ENCODE measurements at places on chromosomes 2 and 18. TPM values are rescaled to one million over a fixed set of nuclear protein-coding genes. Genes with fewer than 3 reads are reported as not detected.

INO80C gene
- 18.9 TPM for total RNA-seq

DNA sequence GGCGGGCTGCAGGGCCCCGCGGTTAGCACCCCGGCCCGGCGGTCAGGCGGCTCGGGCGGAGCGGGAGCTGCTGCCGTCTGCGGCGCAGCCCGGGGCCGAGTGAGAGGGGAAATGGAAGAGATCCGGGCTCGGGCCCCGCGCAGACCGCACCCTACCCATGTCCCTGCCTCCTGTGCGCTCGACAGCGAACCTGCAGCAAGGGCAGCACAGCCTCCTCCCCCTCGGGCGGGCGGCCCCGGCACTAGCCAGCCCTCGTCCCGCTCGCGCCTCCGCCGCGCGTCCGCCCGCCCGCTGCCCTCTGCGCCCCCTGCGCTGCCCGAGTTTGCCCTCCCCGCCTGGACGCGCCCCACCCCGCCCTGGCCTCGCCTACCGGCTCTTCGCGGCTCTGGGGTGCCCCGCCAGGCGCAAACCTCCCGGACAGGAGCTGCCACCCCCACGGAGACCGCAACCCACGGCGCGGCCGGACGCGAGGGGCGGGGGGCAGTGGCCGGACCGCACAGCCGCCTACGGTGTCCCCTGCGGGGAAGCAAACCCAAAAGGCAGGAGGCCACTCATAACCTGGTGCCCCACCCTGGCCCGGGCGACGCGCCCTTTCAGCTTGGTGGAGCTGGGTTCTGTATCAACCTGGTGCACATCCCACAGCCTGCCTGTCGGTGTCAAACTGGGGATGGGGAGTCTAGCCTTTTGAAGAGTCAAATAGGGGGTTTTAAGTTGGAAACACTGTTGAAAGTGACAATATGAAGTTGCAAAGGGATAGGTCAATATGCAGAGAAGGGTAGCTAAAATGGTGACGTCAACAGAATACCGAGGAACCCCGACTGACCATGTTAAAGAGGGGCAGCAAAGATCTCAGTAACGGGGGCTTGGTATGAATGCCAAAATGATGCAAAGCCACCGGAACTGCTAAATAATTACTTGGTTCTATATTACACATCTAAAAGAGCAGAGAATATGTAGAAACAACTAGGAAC lies at the start of gene IHH:
IHH (minus strand) TSS at position 101 of the 971 bp plus-strand sequence. CDS start 454 bp downstream, outside the sequence.
- no peaks in the 10 kb centered on the region for H3K36me3 ChIP-seq
- no peak within 1 kb of the TSS for H3K27ac ChIP-seq
- peaks cover 16% of the 10 kb centered on the region for H3K4me1 ChIP-seq
- peak; percentile 16 for DNase-seq
- no peak within 1 kb of the TSS for H3K4me3 ChIP-seq

DNA sequence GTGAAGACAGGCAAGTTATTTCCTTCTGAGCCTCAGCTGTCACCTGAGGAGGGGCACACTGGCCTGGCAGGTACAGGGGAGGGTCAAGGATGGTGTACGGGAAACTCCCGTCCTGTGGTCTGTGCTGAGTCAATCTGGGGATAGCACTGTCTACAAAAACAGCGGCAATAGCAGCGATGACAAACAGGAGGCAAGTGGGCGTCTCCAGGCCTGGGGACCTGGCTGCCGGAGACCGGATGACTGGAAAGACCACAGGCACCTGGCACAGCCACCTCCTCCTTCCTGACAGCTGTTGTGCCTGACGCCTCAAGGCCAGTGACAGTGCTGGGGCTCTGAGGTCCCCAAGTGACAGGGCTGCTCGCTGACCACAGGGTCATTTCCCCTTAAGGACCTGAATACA lies 202.1 kb upstream of the HS6ST1 start:
- H3K27ac ChIP-seq, result peak overlapping the region; percentile 25
- H3K36me3 ChIP-seq, result no peaks in the 10 kb centered on the region
- DNase-seq, result peak; percentile 39
- H3K4me3 ChIP-seq, result no peak overlapping the region
- peaks cover 4% of the 10 kb centered on the region for H3K27me3 ChIP-seq
- H3K4me1 ChIP-seq, result peaks cover 11% of the 10 kb centered on the region

DNA sequence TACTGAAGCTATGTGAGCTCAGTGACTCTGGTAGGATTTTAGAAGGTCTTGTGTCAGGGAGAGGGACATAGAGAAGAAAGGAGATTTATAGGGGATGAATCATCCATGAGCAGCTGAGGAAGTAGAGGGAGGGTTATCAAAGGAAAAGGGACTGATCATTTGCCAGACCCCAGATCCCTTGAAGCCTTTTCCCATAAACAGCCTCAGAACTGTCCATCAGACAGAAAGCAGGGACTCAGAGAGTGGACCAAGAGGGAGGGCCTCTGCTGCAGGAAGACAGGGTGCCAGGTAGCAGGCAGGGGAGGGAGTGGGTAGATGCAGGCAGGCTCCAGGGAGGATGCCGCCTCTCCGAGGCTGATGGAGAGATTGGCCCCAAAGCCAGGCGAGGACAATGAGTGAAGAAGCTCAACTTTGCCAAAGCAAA lies 133.9 kb downstream of the TNS1 start:
- no peak for DNase-seq
- H3K27me3 ChIP-seq, result no peaks in the 10 kb centered on the region
- no peak overlapping the region for H3K27ac ChIP-seq
- no peaks in the 10 kb centered on the region for H3K36me3 ChIP-seq
- H3K4me1 ChIP-seq, result no peaks in the 10 kb centered on the region

BOLL gene
- not detected for total RNA-seq

DNA sequence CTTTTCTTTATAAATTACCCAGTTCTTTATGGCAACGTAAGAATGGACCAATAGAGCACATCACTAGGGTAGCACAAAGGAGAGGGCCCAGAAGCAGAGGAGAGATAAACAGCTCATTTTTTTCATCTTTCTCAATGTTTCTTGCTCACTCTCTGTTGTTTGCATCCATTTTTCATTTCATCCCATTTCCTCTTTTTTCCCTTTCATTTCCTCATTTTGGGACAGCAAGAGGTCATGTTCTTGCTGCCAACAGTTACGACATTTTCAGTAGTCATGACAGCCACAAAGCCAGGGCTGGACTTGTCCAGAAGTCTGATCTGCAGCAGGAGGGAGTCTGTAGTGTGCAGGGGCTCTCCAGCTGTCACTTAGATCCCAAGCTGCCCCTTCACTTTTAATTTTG lies 52.7 kb upstream of the CYP1B1 start:
- DNase-seq, result no peak
- no peak overlapping the region for H3K27ac ChIP-seq
- H3K4me3 ChIP-seq, result no peak overlapping the region
- peaks cover 8% of the 10 kb centered on the region for H3K36me3 ChIP-seq
- H3K4me1 ChIP-seq, result no peaks in the 10 kb centered on the region

DNA sequence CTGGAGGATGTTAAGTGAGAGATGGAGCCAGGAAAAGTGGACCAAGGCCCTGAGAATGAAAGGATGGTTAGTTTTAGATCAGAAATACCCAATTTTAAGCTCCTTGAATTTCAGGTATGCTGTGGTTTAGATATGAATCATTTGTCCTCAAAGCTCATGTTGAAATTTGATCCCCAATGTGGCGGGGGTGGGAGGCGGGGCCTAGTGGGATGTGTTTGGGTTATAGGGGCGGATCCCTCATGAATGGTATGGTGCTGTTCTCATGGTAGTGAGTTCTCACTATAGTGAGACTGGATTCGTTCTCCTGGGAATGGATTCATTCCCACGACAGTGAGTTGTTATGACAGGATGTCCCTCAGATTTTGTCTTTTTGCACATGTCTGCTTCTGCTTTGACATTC lies 11.4 kb downstream of the MYO5B start:
- no peak overlapping the region for H3K4me3 ChIP-seq
- no peaks in the 10 kb centered on the region for H3K4me1 ChIP-seq

- H3K27ac ChIP-seq, result peak overlapping the region; percentile 31
- DNase-seq, result no peak
- H3K4me1 ChIP-seq, result peaks cover 13% of the 10 kb centered on the region
- peaks cover 38% of the 10 kb centered on the region for H3K36me3 ChIP-seq
- no peaks in the 10 kb centered on the region for H3K27me3 ChIP-seq
These were observed 47.2 kb downstream of the VIL1 start for GRCh38 chr2:218465987-218466633.

SRSF7 gene
- 225 TPM for total RNA-seq

GRCh38 chr2:95185973-95186372 lies 20.4 kb downstream of the ZNF2 start:
- H3K27me3 ChIP-seq, result peaks cover 8% of the 10 kb centered on the region
- H3K4me3 ChIP-seq, result no peak overlapping the region
- DNase-seq, result no peak
- peaks cover 27% of the 10 kb centered on the region for H3K36me3 ChIP-seq

METTL5 gene
- total RNA-seq, result 53.3 TPM

PPP1R1C gene
- total RNA-seq, result not detected

GRCh38 chr2:30209227-30209626 lies 22.1 kb upstream of the LBH start:
- peak overlapping the region; percentile 68 for H3K27ac ChIP-seq
- H3K4me3 ChIP-seq, result no peak overlapping the region
- peaks cover 3% of the 10 kb centered on the region for H3K27me3 ChIP-seq
- H3K4me1 ChIP-seq, result peaks cover 20% of the 10 kb centered on the region
- H3K36me3 ChIP-seq, result no peaks in the 10 kb centered on the region

DNA sequence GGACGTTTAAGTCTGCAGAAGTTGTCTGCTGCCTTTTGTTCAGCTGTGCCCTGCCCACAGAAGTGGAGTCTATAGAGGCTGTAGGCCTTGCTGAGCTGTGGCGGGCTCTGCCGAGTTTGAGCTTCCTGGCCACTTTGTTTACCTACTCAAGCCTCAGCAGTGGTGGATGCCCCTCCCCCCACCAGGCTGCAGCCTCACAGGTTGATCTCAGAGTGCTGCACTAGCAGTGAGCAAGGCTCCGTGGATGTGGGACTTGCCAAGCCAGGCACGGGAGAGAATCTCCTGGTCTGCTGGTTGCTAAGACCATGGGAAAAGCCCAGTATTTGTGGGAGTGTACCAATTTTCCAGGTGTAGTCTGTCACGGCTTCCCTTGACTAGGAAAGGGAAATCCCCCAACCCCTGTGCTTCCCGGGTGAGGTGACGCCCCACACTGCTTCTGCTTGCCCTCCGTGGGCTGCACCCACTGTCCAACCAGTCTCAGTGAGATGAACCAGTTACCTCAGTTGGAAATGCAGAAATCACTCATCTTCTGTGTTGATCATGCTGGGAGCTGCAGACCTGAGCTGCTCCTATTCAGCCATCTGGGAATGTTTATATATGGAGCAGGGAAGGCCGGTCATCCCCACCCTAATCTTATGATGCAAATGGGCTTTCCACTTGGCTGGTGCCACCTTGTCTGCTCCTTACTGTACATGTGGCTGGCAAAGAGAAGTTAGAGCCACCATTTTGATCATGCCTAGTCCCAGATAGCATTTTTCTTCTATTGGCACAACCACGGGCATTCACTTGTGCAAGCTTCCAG lies 156.9 kb upstream of the ITGA6 start:
- no peaks in the 10 kb centered on the region for H3K36me3 ChIP-seq
- peaks cover 17% of the 10 kb centered on the region for H3K4me1 ChIP-seq
- H3K27me3 ChIP-seq, result peaks cover 23% of the 10 kb centered on the region
- peak overlapping the region; percentile 43 for H3K27ac ChIP-seq
- no peak overlapping the region for H3K4me3 ChIP-seq

KIF1A gene
- total RNA-seq, result 0.37 TPM

DNA sequence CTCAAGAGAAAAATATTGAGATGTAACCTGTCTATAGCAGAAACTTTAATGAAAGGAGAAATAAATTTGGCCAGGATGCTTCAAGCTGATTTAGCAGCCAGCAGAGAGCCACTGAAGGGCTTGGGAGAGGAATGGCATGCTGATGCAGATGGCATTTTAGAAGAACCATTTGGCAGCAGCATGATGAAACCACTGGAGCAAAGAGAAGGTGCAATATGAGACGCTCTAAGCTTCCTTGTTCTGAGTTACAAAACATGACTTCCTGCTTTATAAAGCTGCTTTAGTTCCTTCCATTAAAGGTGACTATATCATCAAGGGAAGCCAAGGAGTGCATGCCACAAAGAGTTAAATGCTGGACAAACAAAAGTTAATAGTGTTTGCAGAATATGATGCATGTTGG lies 189.7 kb downstream of the PID1 start:
- DNase-seq, result no peak
- no peaks in the 10 kb centered on the region for H3K27me3 ChIP-seq
- no peaks in the 10 kb centered on the region for H3K4me1 ChIP-seq
- H3K4me3 ChIP-seq, result no peak overlapping the region

GRCh38 chr2:57876313-57876712 lies 170.3 kb upstream of the VRK2 start:
- no peak overlapping the region for H3K27ac ChIP-seq
- no peaks in the 10 kb centered on the region for H3K27me3 ChIP-seq
- H3K36me3 ChIP-seq, result no peaks in the 10 kb centered on the region

- H3K27ac ChIP-seq, result no peak overlapping the region
- H3K27me3 ChIP-seq, result no peaks in the 10 kb centered on the region
- DNase-seq, result no peak
- peaks cover 65% of the 10 kb centered on the region for H3K36me3 ChIP-seq
- H3K4me1 ChIP-seq, result no peaks in the 10 kb centered on the region
These were observed 27.2 kb downstream of the ATIC start for GRCh38 chr2:215338883-215339679.

DNA sequence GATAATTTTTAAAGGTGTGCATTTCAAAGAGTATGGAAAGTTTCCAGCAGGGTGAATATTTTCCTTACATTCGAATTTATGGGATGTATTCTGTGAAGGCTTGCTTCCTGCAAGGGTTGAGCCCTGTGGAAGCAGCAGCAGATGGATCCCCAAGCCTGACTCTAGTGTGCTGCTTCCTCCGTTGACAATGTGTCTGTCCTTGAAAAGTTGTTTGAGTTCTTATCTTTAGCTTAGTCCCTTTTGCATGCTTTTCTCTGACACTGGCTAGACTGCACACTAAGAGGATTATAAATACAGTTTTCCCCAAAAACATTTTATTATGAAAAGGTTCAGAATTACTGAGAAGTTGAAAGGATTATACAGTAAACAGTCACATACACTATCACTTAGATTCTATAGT lies 86.3 kb downstream of the CEP192 start:
- DNase-seq, result no peak
- H3K4me1 ChIP-seq, result no peaks in the 10 kb centered on the region
- no peak overlapping the region for H3K4me3 ChIP-seq
- no peaks in the 10 kb centered on the region for H3K27me3 ChIP-seq
- H3K27ac ChIP-seq, result no peak overlapping the region
- H3K36me3 ChIP-seq, result peaks cover 93% of the 10 kb centered on the region

CHRNG gene
- not detected for total RNA-seq

DNA sequence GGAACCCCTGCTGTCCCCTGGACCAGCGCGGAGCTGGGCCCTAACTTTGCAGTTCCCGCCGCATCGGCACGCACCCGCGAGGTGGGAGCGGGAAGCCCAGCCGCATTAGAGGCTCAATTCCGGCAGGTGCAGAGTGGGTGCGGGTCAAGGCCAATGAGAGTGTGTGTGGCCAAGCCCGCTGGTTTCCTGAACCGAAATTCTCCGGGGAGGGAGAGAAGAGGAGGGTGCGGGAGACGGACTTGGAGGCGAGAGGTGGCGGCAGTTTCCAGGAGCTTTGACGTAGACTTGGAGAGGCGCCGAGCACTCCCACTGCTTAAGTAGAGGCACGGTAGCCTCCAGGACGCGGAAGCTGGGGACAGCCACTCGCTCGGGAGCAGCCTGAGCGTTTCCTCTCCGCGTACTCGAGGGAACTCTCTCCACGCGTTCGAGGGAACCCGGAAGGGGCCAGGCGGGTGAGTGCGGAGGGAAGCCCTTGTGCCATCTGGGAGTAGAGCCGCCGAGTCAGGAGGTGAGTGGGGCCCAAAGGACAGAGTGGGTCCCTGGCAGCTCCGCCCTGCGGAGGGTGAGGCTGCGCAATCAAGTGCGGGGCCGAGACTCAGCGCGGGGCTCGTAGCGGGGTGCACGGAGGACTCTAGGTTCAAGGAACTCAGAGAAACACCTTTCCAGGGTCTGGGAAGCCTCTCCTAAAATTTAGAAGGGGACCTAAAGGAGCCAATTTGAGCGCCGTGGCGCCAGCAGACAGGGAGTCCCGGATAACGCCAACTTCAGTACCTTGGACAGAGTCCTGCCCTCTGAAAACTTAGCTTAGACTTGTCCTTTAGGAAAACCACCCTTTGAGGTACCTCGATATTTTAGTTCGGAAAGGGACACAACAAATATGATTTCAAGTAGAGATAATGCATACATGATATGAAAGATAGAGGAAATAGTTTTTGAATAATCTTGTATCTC lies at the start of gene FAM237A:
FAM237A (plus strand) TSS at position 413 of the 951 bp plus-strand sequence. CDS start 1,750 bp downstream, outside the sequence.
- DNase-seq, result peak; percentile 55
